Type B pancreatic cell (in vitro differentiated cells): ENCODE measurements at places on chromosomes 16 and 17. TPM values are rescaled to one million over a fixed set of nuclear protein-coding genes. Genes with fewer than 3 reads are reported as not detected.

DHRS7C gene
- not detected in 2 replicates for total RNA-seq

HCRT gene
- not detected in 2 replicates for total RNA-seq

KRTAP4-1 gene
- total RNA-seq: not detected in 2 replicates

ZNF423 gene
- 6.1 and 72.6 TPM in 2 replicates for total RNA-seq

PDK2 gene
- 29.9 and 44.9 TPM in 2 replicates for total RNA-seq

CNTD1 gene
- total RNA-seq: 0.46 TPM in 1 of 2 replicates, not detected in the other

HBA1 gene
- not detected in 2 replicates for total RNA-seq

TTLL6 gene
- 2.8 and 3.5 TPM in 2 replicates for total RNA-seq

DNA sequence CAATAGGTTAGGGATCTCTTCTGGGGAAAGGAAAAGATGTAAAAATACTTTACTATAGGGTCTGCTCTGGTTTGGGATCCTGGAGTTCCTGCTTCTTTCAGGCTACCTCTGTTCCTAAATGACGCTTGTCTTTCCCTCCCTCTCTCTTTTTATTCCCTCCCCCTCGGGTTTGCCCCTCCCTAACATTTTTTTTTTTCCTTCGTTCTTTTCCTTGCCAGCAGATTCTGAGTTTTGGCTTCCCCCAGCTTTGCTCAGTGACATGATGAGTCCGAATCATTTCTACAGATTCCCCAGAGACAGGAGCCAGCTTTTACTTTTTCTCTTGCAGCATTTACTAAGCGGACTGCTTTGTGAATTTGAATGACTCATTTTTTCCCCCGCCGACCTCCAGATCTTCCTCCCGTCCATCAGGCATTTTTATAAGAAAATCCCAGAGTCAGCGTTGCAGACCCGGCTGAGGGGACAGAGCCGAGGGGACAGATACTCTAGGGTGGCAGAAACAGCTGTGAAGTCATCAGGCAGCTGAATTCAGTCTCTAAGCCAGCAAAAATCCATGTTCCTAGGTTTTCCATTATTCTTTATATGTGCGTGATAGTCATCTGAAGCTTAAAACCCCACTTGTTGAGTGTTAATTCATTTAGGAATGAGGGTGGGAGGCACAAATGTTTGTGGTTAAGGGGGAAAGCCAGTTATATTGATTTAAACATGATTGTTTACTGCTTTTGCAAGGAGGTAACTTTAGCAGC is at the start of gene TMEM100:
Gene TMEM100, minus strand, starts transcription at position 123 of the 746 bp plus-strand sequence. CDS start 1,794 bp downstream, outside the sequence.
- peak within 1 kb of the TSS; percentile 52 for H3K27ac ChIP-seq
- peaks cover 60% of the 10 kb centered on the region for H3K4me1 ChIP-seq
- H3K36me3 ChIP-seq: no peaks in the 10 kb centered on the region
- peaks cover 16% of the 10 kb centered on the region for H3K27me3 ChIP-seq
- no peak for DNase-seq

DNA sequence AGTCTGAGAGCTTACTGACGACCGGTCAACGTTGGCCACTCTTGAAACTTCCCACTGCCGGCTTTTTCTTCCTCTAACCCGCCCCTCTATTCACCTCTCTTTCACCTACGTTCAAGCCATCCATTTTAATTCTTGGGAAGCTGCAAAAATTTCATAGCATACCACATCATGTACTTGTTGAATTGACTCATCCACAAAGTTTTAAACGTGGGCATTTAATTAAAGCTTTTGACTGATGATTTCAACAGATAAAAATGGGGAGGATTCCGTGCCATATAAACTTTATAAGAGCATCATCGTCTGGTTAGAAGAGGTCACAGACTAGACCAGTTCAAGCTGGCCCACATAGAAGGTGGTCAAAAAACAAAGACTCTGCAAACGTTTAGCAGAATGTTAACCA is 22.5 kb downstream of the VPS53 start:
- no peak overlapping the region for H3K27ac ChIP-seq
- no peak overlapping the region for H3K4me3 ChIP-seq
- no peak for DNase-seq
- H3K27me3 ChIP-seq: no peaks in the 10 kb centered on the region

DNA sequence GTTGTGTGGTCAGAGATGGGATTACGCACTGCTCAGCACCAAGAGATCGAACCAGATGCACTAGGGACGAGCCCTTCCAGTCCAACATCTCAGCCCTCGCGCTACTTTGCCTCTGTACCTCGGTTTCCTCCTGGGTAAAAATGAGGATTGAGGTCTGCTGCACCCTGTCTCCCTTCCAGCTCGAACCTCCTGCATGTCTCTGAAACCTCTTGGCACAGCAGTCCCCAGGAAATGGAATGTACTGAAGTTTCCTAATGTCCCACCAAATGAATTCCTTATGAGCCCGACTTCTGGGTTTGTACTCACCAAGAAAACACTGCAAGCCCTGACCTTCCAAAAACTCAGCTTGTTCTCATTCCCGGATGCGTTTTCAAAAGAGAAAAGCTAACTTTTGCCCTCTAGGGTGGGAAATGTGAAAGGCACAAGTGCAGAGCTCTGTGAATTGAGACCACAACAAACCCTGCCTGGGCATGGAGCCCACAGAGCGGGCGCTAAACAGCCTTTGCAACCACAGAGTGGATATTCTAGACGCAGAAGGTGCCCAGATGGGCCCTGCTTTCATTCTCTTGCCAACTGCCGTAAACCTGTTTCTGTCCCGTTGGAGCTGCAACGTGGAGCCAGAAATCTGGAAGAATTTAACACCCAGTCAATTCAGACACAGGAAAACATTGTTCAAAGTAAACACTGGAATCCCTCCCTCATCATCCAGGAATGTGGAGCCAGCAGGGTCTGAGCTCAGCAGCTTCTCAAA is 10.3 kb downstream of the CDRT4 start:
- H3K36me3 ChIP-seq: peaks cover 34% of the 10 kb centered on the region
- H3K4me1 ChIP-seq: peaks cover 15% of the 10 kb centered on the region
- peak overlapping the region; percentile 41 for H3K4me3 ChIP-seq
- peak overlapping the region; percentile 32 for H3K27ac ChIP-seq

DNA sequence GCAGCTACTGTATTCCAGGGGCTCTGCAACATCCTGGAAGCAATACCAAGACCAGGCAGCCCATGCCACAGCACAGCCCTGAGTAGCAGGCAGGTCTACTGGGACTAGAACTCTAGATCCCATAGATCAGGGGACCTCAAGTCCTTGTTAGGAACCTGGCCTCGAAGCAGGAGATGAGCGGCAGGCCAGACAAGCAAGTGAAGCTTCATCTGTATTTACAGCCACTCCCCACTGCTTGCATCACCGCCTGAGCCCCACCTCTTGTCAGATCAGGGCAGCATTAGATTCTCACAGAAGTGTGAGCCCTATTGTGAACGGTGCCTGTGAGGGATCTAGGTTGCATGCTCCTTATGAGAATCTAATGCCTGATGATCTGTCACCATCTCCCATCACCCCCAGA is 295.7 kb upstream of the TNRC6C start:
- H3K27ac ChIP-seq: no peak overlapping the region
- no peak for DNase-seq
- H3K4me3 ChIP-seq: no peak overlapping the region
- no peaks in the 10 kb centered on the region for H3K36me3 ChIP-seq

DNA sequence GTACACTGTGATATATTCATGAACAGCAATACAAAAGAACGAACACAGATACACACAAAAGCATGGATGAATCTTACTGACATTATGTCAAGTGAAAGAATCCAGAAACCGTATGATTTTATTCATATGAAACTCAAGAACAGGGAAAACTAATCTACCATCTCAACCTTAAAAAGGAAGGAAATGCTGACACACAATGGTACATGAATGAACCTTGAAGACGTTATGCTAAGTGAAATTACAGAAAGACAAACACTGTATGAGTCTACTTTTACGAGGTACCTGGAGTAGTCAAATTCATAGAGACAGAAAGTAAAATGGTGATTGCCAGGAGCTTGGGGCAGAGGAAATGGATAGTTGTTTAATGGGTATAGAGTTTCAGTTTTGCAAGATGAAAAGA is 8.7 kb upstream of the PRKCB start:
- no peak overlapping the region for H3K4me3 ChIP-seq
- no peak for DNase-seq
- H3K27ac ChIP-seq: no peak overlapping the region
- no peaks in the 10 kb centered on the region for H3K36me3 ChIP-seq
- H3K4me1 ChIP-seq: no peaks in the 10 kb centered on the region
- H3K27me3 ChIP-seq: peaks cover 33% of the 10 kb centered on the region

DNA sequence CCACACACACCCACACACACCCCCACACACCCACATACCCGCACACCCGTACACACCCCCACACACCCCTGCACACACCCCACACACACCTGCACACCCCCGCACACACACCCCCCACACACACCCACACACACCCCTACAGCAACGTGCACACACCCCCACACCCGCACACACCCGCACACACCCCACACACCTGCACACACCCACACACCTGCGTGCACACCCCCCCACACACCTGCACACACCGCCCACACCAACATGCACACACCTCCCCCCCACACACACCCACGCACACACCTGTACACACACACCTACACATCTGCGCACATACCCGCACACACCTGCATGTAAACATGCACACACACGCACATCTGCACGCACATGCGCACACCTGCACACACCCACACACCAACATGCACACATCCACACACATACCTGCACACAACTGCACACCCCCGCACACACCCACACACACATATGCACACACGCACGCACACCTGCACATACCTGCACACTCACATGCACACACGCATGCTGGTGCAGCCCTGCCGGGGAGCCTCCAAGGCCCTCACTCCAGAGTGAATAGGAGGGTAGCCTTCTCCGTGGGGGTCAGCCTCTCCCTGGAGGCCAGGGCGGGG is 7.5 kb downstream of the ASPSCR1 start:
- H3K27me3 ChIP-seq: no peaks in the 10 kb centered on the region
- H3K4me1 ChIP-seq: no peaks in the 10 kb centered on the region
- no peak overlapping the region for H3K4me3 ChIP-seq
- H3K27ac ChIP-seq: no peak overlapping the region

DNA sequence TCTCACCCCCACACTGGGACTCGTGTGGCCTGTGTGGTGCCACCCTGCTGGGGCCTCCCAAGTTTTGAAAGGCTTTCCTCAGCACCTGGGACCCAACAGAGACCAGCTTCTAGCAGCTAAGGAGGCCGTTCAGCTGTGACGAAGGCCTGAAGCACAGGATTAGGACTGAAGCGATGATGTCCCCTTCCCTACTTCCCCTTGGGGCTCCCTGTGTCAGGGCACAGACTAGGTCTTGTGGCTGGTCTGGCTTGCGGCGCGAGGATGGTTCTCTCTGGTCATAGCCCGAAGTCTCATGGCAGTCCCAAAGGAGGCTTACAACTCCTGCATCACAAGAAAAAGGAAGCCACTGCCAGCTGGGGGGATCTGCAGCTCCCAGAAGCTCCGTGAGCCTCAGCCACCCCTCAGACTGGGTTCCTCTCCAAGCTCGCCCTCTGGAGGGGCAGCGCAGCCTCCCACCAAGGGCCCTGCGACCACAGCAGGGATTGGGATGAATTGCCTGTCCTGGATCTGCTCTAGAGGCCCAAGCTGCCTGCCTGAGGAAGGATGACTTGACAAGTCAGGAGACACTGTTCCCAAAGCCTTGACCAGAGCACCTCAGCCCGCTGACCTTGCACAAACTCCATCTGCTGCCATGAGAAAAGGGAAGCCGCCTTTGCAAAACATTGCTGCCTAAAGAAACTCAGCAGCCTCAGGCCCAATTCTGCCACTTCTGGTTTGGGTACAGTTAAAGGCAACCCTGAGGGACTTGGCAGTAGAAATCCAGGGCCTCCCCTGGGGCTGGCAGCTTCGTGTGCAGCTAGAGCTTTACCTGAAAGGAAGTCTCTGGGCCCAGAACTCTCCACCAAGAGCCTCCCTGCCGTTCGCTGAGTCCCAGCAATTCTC is 27.4 kb downstream of the STH start:
- H3K27ac ChIP-seq: no peak overlapping the region
- no peaks in the 10 kb centered on the region for H3K27me3 ChIP-seq
- H3K4me1 ChIP-seq: peaks cover 15% of the 10 kb centered on the region
- H3K36me3 ChIP-seq: peaks cover 33% of the 10 kb centered on the region
- DNase-seq: no peak

- no peak for DNase-seq
- peaks cover 38% of the 10 kb centered on the region for H3K36me3 ChIP-seq
- H3K27me3 ChIP-seq: no peaks in the 10 kb centered on the region
Measured at GRCh38 chr17:37478187-37478586, 11.5 kb upstream of the DUSP14 start.

GRCh38 chr17:28500712-28501379 is 5.3 kb upstream of the FOXN1 start:
- no peak overlapping the region for H3K4me3 ChIP-seq
- H3K36me3 ChIP-seq: no peaks in the 10 kb centered on the region
- peak overlapping the region; percentile 13 for H3K27ac ChIP-seq

DNA sequence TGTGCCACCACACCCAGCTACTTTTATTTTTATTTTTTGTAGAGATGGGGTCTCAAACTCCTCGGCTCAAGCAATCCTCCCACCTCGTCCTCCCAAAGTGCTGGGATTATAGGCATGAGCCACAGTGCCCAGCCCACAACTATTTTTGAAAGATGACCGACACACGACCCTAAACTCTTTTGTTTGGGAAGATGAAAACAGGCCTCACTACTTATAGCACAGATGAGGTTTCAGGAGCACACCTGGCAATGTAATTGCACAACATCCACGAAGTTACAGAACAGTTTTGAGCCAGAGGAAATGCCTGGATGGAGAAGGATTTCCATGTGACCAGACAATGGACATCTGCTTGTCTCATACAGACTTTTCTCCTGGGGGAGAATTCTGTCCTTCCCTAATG is 43.4 kb upstream of the PRSS54 start:
- H3K36me3 ChIP-seq: no peaks in the 10 kb centered on the region
- no peak for DNase-seq
- peaks cover 3% of the 10 kb centered on the region for H3K27me3 ChIP-seq
- H3K4me1 ChIP-seq: peaks cover 8% of the 10 kb centered on the region
